T-cell (primary cell): ENCODE measurements at places on chromosomes 4 and X.

- no peak overlapping the region for H3K27ac ChIP-seq
- H3K36me3 ChIP-seq, result no peaks in the 10 kb centered on the region
- H3K4me1 ChIP-seq, result no peaks in the 10 kb centered on the region
- no peaks in the 10 kb centered on the region for H3K27me3 ChIP-seq
- H3K4me3 ChIP-seq, result no peak overlapping the region
These were observed 211.0 kb downstream of the ANKRD50 start for GRCh38 chr4:124501576-124501975.

DNA sequence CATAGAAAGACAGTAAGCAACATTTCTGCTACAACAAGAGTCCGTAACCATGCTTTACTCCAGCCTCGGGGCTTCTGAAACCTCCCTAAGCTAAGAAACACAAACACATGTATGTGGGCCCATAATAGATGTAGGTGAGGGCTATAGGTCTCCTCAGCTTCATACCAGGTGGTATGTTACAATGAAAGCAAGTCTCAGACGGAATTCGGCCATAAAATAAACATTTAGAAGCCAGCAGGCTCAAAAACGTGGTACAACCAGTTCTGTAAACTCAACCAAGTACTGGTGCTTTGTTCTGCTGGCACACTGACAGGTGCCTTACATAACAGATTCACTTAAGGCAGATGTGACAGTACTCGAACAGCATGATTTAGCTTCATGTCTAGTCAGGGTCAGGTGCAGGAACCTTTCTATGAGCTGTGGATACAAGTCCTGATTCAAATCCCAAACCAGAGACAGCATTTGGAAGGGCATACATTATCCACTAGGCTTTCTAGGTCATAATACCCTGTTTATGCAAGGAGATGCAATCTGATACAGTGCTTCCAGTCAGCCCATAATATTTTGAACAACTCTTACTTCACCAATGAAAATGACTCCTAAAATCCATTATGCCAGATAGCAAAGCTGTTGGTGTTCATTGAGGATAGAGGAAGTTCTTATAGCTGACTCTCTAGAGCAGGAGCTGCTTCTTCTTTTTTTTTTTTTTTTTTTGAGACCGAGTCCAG is 113.8 kb upstream of the ENPP6 start:
- no peaks in the 10 kb centered on the region for H3K27me3 ChIP-seq
- peaks cover 7% of the 10 kb centered on the region for H3K4me1 ChIP-seq
- H3K36me3 ChIP-seq, result no peaks in the 10 kb centered on the region
- H3K27ac ChIP-seq, result no peak overlapping the region
- H3K4me3 ChIP-seq, result no peak overlapping the region

GRCh38 chr4:176443646-176444409 is 124.1 kb downstream of the SPCS3 start:
- H3K4me3 ChIP-seq, result no peak overlapping the region
- no peaks in the 10 kb centered on the region for H3K27me3 ChIP-seq
- no peak overlapping the region for H3K27ac ChIP-seq

DNA sequence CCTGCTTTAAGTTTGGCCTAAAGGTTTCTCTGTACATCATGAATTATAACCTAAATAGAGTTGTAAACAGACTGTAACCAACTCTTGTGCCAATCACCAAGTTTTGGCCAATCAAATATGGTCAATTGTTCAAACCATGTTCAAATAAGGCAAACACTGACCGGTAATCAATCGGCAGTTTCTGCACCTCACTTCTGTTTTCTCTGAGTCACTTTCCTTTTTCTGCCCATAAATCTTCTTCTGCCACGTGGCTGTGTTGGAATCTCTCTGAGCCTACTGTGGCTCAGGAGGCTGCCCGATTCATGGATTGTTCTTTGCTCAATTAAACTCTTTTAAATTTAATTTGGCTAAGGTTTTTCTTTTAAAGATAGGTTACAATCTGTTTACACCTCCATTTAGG is 16.5 kb upstream of the ENPP6 start:
- no peak overlapping the region for H3K4me3 ChIP-seq
- H3K36me3 ChIP-seq, result no peaks in the 10 kb centered on the region
- H3K27ac ChIP-seq, result no peak overlapping the region
- DNase-seq, result no peak
- H3K27me3 ChIP-seq, result no peaks in the 10 kb centered on the region

- no peaks in the 10 kb centered on the region for H3K4me1 ChIP-seq
- no peaks in the 10 kb centered on the region for H3K27me3 ChIP-seq
- DNase-seq, result no peak
- no peak overlapping the region for H3K27ac ChIP-seq
- H3K4me3 ChIP-seq, result no peak overlapping the region
- H3K36me3 ChIP-seq, result no peaks in the 10 kb centered on the region
These were observed 19.5 kb upstream of the SH3D19 start for GRCh38 chr4:151344948-151345347.

DNA sequence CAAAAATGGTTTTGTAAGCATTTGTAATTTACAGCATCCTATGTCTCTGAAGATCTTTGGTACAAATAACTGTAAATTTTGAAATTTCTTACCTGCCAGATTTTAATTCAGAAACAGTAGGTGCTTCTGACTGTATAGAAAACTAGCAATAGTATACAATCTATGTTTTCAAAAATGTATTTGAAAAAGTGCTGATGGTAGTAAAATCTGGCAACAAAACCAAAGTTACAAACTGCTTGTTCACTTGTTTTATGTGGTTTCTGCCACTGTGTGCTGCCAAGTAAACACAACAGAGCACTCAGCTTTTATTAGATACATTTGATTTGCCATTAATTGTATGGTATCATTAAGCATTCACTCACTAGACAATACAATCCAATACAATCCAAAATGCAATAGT is 206.1 kb downstream of the CPE start:
- H3K4me3 ChIP-seq, result no peak overlapping the region
- no peak overlapping the region for H3K27ac ChIP-seq
- no peaks in the 10 kb centered on the region for H3K36me3 ChIP-seq
- H3K27me3 ChIP-seq, result no peaks in the 10 kb centered on the region

DNA sequence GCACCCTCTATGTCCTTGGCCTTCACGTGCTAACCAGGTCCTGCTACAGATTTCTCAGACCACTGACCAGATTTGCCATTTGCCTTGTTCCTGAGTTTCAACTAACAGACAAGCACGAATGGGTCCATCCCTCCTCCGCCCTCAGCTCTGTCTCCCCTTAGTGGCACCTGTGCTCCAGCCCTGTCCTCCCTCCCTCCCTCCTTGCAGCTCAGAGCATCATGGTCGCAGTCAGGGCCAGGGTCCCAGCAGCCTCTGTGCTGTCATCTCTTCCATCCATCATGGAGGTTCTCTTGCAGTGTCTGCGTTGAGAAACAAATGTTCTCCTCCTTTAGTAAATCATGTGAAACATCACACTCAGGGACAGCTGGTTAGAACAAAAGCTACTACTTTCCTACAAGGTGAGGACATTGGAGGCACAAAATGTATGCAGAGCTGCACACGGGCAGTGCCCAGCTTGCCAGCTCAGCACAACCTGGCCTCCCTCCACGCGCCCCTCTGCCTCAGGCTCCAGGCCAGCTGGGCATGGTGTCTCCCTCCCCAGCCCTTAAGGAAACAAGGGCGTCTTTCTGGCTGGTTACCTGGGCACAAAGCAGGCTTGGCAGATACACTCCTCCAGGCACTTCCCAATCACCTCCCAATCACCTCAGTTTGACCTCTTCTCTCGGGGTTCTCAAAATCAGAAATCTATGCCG is 79.5 kb upstream of the ATP6AP2 start:
- no peak overlapping the region for H3K4me3 ChIP-seq
- no peaks in the 10 kb centered on the region for H3K27me3 ChIP-seq
- DNase-seq, result no peak
- H3K4me1 ChIP-seq, result no peaks in the 10 kb centered on the region

- no peaks in the 10 kb centered on the region for H3K4me1 ChIP-seq
- DNase-seq, result no peak
- no peak overlapping the region for H3K4me3 ChIP-seq
- no peaks in the 10 kb centered on the region for H3K36me3 ChIP-seq
- no peak overlapping the region for H3K27ac ChIP-seq
These were observed 99.5 kb downstream of the ARHGAP6 start for GRCh38 chrX:11566173-11566572.
